Stimulated activated CD8-positive, alpha-beta memory T cell treated with anti-CD3 and anti-CD28 coated beads, Interleukin-12 subunit alpha, Interleukin-12 subunit beta, amount 100 ng/mL, for 1 hour (primary cell): ENCODE measurements at places on chromosomes 7 and 10.

DNA sequence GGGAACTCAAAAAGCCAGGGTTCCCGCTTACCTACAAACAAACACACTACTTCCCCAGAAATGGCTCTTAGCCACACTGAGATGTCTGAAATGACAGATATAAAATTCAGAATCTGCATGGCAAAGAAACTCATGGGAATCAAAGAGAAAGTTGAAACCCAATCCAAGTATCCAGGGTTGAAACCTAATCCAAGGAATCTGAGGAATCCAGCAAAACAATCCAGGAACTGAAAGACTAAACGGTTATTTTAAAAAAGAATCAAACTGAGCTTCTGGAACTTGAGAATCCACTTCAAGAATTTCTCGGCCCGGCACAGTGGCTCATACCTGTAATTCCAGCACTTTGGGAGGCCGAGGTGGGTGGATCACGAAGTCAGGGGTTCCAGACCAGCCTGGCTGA lies 568.8 kb downstream of the POM121L12 start:
- DNase-seq: no peak

- no peak for DNase-seq
Measured at GRCh38 chr10:89295597-89295996, 6.2 kb upstream of the IFIT2 start.

- no peak for DNase-seq
Measured at GRCh38 chr10:92969151-92969550, 91.4 kb upstream of the CYP26C1 start.

DNA sequence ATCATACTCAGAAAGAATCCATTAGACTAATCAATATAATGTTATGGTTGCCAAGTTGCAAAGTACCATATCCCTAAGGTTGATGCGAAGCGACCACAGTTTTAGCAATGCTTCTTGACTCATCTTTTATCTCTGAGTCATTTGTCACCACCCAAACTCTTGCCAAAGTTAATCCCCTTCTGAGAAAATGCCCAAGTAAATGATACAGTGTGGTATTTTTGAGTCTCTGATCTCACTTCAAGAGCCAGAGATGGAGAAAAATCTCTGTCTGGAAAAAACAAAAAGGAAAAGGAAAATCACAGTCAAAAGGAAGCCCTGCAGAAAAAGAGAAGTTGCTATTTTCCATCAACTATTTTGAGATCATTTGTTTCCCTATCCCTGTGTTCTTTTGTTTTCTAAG lies 26.7 kb upstream of the OTUD1 start:
- no peak for DNase-seq

GRCh38 chr10:59962756-59963155 lies 56.4 kb upstream of the CCDC6 start:
- DNase-seq: no peak

- DNase-seq: no peak
Measured at GRCh38 chr10:60021361-60021760, 115.0 kb upstream of the CCDC6 start.

DNA sequence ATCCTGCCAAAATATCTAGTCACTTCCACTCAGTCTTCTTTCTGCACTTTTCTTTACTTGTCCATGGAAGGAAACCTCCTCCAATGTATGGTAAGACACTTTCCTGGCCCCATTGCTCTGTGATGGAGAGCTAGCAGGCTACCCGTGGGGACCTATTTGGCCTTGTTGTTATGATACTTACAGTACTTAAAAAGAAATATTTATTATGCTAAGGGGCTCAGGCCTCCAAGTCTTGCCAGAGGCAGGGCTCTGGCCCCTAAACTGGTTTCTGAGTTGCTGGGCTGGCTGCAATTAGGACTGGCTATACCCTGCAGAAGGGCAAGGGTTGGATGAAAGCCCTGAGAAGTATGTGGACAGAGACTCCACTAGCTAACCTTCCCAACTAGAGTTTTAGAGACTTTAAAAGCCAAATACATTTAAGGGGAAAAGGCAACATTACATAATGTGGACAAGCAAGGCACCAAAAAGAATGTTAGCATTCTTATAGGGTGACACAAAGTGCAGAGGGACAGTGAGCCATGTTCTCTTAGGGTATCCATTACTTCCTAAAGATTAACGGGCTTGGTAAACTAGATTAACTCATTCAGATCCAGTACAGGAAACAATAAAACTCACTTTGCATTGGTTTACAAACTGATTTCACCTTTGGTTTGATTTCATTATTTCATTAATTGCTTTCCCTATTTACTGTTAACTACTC lies 84.9 kb upstream of the INHBA start:
- DNase-seq: no peak

GRCh38 chr7:91630581-91631380 lies 249.7 kb downstream of the MTERF1 start:
- DNase-seq: no peak

DNA sequence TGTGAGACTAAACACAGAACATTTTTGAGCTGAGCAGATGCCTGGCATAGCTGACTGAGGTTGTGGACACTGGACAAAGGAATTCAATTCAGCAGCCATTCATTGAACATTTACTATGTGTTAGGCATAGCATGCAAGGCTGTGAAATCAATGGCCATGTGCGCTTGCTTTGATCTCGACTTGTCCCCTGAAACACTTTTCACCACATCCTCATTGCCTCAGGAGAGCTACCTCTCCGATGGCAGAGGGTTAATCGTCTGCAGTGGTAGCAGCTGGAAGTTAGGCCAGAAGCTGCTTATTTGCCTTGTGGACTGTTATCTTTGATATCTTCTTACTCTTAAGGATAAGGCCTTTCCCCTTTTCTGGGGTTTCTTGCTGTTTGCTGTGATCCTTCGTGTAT lies 297.8 kb downstream of the AUTS2 start:
- DNase-seq: no peak

DNA sequence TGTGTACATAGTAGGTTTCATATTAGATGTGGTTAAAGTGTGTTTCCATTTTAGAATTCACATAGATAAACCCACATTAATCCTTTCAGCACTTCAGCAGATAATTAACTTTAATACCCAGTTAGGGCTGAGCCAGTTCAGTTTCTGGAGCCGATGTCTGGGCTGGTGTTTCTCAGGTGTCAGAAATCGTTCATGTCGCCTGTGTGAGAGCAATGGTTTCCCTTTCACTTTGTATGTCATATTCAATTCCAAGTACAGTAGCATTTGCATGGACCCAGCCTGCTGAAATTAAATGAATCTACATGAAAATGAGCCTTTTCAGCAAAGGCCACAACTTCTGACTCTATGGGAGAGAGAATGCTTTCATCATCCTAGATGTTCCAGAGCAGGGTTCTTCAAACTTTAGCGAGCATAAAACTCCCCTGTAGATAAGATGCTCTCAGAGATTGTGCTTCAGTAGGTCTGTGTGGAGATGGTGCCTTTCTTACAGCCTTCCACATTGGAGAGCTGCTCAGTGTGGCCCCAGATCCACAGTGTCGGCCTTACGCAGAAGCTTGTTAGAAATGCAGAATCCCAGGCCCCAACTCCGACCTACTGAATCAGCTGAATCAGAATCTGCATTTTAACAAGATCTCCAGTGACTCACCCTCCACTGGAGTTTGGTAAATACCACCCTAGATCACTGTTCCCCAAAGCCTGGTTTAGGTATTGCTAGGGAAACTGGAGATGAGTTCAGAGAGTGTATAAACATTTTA lies 19.6 kb downstream of the WIPF3 start:
- DNase-seq: no peak

DNA sequence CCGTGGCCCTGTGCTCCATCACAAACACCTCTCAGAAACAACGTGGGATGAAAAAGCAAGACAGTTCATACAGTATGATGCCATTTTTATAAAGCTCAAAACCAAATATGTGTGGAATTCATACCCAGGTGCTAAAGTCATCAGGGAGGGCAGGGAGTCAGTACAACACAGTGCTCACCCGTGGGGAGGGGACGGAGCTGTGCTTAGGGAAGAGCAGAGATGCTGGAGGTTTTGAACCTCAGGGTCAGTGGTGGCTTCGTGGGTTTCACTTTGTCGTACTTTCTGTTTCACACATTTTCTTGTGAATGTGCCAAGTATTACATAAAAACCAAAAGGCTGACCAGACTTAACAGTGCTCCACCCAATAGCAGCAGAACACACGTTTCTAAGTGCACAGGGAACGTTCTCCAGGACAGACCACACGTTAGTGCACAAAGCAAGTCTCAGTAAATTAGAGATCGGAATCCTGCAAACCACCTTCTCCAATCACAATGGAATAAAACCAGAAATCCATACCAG lies 21.2 kb downstream of the ZMIZ2 start:
- no peak for DNase-seq

DNA sequence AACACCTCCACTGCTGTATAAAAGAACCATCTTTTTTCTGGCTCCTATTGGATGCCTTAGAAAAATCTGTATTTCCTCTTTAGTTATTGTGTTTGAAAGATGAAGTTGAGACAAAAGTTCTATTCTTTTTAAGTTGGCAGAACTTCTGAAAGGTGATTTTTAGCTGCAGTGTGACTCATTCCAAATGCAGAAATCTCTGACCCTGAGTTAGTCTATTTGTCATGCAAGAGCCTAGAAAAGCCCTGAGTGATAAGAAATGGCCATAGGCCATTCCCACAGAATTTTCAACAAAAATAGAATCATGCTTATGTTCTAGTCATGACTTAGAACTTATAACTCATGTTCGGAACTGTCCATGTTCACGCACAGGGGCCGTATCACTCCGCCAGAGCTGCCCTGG lies 89.1 kb downstream of the EGFR start:
- DNase-seq: no peak

DNA sequence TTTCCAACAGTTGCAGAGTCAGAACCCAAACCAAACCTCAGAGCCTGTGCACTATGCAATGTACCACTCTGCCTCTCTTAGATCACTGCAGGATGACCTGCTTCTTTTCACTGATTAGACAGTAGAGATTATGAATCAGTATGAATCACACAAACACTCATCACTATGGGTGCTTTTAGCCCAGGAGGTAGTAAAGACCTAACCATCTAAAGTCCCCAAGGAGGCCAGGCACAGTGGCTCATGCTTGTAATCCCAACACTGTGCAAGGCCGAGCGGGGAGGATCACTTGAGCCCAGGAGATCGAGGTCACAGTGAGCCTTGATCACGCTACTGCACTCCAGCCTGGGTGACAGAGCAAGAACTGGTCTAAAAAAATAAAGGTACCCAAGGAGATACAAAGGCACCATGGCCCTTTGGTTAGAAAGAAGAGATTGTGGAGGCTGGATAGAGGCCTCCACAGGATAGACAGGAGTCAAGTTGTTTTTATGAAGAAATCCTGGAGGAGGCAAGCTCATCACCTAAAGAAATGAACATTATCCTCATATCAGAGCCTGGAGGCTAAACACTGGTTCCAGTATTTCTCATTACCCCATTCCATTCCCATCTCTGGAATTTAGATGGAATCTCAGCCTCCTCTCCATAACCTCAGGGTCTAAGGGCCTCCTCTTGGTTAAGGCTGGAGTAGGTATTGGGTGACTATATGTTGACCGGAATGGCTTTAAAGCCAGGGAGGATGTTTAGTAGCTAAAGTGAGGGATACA lies 12.9 kb downstream of the SEC31B start:
- no peak for DNase-seq

DNA sequence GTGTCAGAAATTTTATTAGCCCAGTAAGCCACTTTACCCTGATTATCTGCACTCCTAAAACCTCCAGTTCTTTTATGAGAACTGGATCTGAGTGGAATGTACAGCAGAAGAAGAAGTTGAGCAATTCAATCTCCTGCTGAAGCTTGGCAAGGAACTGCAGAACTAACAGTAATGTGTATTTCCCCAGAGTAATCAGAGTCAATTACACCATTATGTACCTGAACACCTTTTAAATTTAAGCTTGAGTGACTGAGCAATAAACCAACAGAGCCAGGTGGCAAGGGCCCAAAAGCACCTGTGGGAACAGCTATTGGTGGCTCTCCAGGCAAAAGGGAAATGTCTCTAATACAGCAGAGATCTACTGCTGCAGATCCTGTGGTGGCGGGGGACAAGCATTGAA lies 40.1 kb upstream of the AKR1C2 start:
- DNase-seq: no peak

GRCh38 chr7:108584211-108584610 lies 14.5 kb downstream of the DNAJB9 start:
- no peak for DNase-seq

DNA sequence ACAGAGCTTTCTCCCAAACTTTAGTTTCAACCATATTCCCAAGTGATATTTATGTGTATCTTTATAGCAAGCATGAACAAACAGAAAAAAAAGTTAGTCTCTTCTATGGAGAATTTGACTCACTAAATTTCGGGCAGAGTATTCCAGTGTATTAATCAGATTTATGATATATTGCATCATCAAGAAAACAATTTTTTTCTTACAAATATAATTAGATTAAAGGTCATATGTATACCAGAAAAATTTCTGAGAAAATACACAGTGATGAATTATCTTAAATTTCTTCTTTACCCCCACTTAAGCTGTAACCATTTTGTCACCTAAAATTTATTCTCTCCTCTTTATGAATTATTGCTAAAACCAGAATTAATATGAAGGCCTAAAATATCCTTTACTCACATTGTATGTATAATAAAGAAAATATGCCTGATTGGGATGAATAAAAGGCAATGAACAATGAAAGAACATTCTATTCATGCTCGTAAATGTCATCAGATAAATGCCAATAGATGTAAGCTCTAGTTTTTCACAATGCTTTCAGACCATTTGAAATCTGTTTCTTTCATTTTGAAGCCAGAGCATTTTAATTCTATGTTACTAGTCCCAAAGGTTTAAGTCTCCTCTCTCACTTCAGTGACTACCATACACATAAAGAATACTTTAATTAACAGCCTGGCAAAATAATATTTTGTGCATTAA lies 192.1 kb downstream of the HGF start:
- DNase-seq: no peak

GRCh38 chr10:8967061-8967460 lies 912.6 kb downstream of the GATA3 start:
- DNase-seq: no peak

DNA sequence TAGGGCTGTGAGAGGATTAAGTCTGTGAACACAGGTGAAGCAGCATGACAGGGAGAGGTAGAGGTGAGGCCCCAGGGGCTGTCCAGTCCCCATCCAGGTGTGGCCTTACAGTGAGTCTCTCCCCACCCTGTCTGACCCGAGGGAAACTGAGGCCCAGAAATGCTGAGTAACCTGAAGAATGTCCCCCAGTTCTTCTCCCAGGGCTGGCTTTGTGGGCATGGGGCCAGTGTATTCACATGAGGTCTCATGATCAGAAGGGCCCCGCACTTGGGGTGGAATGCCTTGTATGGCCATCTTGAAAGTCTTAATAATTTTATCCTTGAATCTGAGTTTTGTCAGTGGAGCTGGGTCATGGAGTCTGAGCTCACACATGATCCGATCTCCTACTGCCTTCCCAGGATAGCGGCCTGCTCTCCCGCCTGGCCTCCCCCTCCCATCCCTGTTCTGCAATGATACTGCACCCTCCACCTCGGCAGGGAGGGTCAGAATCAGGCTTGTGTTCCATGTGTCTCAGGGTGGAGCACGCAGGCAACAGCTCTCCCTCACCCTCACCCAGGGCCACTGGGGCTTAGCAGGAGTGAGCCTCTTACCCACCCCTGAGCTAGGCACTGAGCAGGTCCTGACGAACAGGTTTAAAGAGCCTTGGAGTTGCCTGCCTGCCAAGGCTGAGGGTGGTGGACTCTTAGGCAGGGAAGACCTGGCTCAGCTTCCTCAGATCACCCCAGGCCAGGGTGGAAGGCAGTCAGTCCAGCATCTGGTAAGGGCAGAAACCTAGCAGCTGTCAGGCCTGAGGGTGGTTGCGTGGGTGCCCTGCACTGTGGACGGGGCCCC lies 41.4 kb upstream of the NPFFR1 start:
- DNase-seq: no peak

- DNase-seq: no peak
Measured at GRCh38 chr10:110304394-110304779, 333 bp downstream of the SMNDC1 start.

- DNase-seq: no peak
Measured at GRCh38 chr10:122078326-122078725, 89.4 kb downstream of the TACC2 start.
